ENCODE measurements at places on chromosomes 4 and X.

DNA sequence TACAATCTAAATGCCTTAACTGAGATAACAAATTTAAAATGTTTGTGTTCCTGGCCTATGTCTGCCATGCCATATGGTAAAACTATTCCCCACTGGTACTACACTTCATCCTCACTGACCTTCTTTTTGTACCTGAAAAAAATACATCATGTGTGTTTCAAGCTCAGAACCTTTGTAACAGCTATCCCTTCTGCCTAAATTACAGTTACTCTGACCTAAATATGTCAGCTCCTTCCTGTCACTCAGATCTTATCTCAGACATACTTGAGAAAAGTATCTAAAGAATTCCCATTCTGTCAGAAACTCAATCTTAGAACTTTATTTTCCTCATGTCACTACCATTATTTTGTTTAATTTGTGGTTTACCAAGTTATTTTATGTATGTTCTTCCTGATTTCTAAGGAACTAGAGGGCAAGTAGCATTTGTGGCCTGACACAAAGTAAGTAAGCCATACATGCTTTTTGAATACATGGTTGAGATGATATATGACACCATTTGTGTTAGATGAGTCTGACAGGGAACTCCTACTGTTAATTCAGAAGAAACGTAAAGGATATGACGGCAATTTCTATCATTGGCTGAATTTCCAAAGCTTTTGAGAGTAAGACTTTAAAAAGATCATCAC lies 456.5 kb upstream of the NDST3 start:
- DNase-seq, result no peak

- DNase-seq, result no peak
Measured at GRCh38 chrX:48827654-48827968, 1.3 kb downstream of the ERAS start.

DNA sequence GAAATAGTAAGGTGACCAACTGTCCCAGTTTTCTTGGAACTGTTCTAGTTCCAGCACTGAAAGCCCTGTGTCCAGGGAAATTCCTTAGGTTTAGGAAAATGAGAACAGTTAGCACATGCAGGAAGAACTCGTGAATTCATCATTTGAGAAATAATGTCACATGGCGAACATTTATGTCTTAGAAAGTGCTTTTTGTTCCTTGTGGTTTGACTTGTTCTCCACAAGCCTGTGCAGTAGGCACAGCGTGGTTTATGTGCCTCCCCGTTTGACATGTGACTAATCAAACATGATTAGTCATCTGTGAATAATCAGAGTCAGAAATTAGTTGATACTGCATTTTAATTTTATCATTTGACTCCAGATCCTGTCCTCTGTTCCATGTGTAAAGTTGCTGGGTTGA lies 556.0 kb upstream of the CPEB2 start:
- DNase-seq, result no peak

DNA sequence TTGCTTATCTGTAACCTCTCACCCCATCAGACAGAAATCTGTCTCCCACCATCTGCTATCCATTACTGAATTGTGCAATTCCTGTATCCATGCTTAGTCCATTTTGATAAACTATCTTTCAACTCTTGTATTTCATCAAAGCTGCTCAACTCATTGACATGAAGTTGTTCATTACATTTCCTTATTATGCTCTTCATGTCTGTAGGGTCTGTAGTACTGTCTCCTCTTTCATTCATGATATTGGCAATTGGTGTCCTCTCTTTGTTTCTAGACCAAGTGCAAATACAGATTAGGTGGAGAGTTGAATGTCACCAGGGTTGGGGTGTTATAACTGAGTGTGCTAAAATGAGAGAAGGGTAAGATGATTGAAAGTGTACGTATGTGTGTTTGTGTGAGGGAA lies 69.2 kb upstream of the ADRA2C start:
- no peak for DNase-seq

DNA sequence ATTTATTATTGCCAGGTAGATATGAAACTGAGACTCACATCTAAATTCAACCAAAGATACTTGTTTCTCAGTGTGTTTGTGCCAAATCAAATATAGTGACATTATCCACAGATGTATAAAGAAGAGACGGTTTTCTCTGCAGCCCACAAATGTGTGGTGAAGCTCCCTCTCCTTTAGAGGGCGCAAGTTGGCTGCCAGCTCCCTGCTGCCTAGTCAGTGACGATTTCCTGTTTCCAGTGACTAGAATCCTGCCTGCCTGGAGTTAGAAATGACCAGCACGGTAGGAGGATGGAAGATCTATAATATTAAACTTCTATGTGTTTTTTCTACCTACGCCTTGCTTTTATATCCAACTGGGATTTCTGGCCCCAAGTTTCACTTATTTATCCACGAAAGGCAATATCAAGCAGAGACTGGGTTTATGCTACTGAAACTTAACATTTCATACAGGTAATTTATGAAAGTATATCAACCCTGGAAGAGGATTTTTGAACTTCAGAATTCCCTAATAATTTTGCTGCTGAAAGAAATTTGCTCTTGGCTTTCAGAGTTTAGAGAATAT lies 1793.7 kb upstream of the TENM3 start:
- no peak for DNase-seq

DNA sequence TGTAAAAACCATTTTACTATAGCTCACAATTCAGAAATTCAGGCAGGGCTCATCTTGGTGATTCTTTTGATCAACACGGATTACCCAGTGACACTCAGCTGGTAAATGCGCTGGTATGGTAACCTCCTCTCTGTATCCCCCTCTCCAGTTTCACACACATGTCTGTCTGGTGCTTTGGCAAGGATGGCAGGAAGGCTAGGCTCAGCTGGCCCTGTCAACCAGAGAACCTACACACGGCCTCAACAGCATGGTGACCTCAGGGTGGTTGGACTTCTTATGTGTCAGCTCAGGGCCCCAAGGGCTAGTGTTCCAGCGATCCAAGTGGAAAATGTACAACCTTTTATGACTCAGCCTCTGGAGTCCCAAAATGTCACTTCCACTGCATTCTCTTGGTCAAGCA lies 55.7 kb upstream of the EOLA2 start:
- no peak for DNase-seq

GRCh38 chr4:15021946-15022345 lies 19.7 kb downstream of the CPEB2 start:
- DNase-seq, result no peak

DNA sequence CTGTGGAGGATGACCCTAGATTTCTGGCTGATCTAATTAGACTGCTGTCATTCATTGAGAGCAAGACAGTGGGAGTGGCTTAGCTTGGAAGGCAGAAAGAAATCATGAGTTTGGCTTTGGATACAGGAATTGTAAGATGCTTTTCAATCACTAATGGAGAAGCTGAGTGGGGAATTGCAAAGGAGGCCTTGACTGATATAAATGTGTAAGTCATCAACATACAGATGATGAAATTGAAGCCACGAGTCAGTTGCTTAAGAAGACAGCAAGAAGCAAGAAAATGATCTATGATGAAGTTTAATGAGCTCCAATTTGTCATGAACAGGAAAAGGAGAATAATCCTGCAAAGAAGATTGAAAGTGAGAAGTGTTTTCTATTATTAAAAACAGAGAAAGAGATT lies 136.7 kb upstream of the C1QTNF7 start:
- DNase-seq, result no peak

DNA sequence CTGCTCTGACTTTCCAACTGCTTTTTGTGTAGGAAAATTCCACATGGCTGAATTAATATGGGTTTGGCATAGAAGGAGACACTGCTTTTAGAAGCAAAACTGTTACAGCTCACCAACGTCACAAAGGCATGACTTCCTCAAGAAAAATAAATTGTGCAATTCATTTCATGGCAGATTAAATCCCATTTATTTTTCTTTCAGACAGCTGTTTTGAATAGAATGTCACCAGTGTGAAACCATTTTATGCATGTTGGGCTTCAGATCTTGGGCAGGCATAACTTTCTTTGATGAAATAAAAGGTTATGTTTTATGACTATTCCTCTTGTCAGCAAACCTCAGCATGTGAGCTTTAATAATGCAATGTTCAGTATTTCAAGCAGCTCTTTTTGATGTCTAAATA lies 542.8 kb downstream of the GALNTL6 start:
- no peak for DNase-seq

GRCh38 chrX:138127314-138127713 lies 561.4 kb downstream of the ZIC3 start:
- peak; percentile 4 for DNase-seq

- no peak for DNase-seq
Measured at GRCh38 chr4:13329340-13329850, 154.7 kb downstream of the RAB28 start.

- peak; percentile 4 for DNase-seq
Measured at GRCh38 chr4:28973587-28974350, 1746.4 kb upstream of the PCDH7 start.

GRCh38 chrX:117095393-117095792 lies 632.6 kb upstream of the CT83 start:
- DNase-seq, result no peak
